Testis (tissue), 5 donors: ENCODE measurements at places on chromosomes 1 and 21.

DNA sequence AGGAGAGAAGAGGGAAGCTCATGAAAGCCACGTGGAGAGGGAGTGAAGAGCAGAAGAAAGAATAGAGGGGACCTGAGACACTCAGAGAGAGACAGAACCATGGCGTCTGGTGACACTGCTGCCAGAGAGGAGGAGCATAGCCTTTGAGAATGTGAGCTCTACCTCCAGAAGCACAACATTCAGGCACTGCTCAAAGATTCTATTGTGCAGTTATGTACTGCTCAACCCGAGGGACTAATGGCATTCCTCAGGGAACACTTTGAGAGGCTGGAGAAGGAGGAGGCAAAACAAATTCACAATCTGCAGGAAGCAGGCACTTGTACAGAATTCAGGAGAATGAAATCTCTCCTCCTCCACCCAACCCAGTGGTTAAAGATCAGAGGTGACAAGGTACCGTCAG, 45.1 kb downstream of the BTBD8 start:
- no peak overlapping the region for H3K27ac ChIP-seq
- H3K4me3 ChIP-seq = no peak overlapping the region
- peaks cover 10% of the 10 kb centered on the region for H3K4me1 ChIP-seq

GRCh38 chr1:241542199-241542907, 10.2 kb downstream of the KMO start:
- H3K27me3 ChIP-seq = no peaks in the 10 kb centered on the region
- no peaks in the 10 kb centered on the region for H3K36me3 ChIP-seq
- no peak overlapping the region for H3K4me3 ChIP-seq
- no peak overlapping the region for H3K27ac ChIP-seq

DNA sequence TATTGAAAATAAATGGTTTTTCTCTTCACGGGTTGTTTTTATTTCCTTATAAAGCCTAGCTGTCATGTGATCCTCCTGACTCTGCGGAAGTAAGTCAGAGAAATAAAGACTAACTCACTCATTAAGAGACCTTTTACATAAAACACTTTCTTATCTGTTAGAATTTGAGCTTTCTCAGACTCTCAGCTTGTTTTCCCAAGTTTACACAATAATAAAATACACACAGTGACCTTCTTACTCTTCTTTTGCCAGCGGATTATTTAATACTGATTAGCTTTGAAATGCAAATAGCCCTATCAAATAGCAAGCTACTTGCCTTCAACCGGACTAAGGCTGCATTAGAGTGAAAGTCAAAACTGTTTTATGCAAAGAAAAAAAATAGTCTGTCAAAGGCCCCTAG, 45.5 kb upstream of the CXADR start:
- H3K36me3 ChIP-seq = no peaks in the 10 kb centered on the region
- H3K4me1 ChIP-seq = peaks cover 3% of the 10 kb centered on the region
- H3K27me3 ChIP-seq = no peaks in the 10 kb centered on the region
- no peak for DNase-seq
- no peak overlapping the region for H3K27ac ChIP-seq

- H3K4me1 ChIP-seq = no peaks in the 10 kb centered on the region
- no peaks in the 10 kb centered on the region for H3K36me3 ChIP-seq
- no peak overlapping the region for H3K4me3 ChIP-seq
Measured at GRCh38 chr1:99963041-99963795, 6.6 kb upstream of the SLC35A3 start.
